ENCODE measurements at places on chromosomes 11 and 22.

- no peak for DNase-seq
Measured at GRCh38 chr22:27970596-27971220, 51.7 kb upstream of the PITPNB start.

GRCh38 chr11:1928891-1929541 is 9.5 kb downstream of the TNNT3 start:
- no peak for DNase-seq

DNA sequence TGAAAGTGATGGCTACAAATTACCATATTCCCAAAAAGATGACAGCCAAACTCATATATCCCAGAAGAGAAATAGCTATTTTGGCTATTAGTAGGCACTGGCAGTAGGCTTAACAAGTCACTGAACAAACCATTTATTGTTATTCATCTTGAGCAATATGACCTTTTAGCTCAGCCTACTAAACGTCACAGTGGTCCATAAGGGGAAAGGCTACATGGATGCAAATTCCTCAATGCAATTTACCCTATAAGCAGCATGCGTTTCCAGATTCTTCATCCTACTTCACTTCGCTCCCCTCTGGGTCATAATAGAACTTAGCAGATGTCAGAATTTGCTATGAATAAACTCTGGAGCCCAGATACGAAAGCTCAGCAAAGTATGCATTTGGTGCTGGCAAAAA is 114.0 kb downstream of the SIK3 start:
- no peak for DNase-seq

- DNase-seq: no peak
Measured at GRCh38 chr11:36109850-36110606, 166.2 kb downstream of the LDLRAD3 start.

- DNase-seq: no peak
Measured at GRCh38 chr11:67667490-67668191, 6.8 kb downstream of the ALDH3B2 start.

- DNase-seq: no peak
Measured at GRCh38 chr22:24576778-24577177, 16.1 kb downstream of the LRRC75B start.

DNA sequence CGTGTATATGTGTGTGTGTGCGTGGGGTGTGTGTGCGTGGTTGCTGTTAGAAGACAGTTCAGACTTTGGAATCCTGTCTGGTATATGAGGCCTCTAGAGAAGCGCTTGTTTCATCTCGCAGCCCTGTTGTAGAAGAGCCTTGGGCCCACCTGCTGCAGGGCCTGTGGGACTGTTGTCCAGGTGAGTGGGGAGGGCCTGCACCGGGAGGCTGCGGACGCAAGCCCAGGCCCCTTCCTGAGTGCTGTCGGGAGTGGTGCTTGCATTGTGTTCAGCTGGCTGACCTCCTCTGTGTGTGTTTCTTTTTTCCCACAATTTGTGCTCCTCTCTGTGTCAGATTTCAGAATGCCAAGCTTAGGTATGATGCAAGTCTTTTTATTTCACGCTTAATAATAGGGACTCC is 128.4 kb downstream of the TBC1D22A start:
- DNase-seq: no peak

GRCh38 chr11:14422052-14422813 is 63.2 kb upstream of the RRAS2 start:
- no peak for DNase-seq

- DNase-seq: no peak
Measured at GRCh38 chr11:103944251-103944940, 92.0 kb upstream of the DDI1 start.

GRCh38 chr11:48033918-48034341 is 53.6 kb downstream of the PTPRJ start:
- DNase-seq: no peak

GRCh38 chr11:111391328-111392124 is 12.5 kb upstream of the POU2AF1 start:
- DNase-seq: no peak

GRCh38 chr11:125083312-125084056 is 20.4 kb downstream of the SLC37A2 start:
- no peak for DNase-seq

- no peak for DNase-seq
Measured at GRCh38 chr11:67450796-67451657, 1.5 kb downstream of the GPR152 start.

GRCh38 chr11:6474413-6474792 is 662 bp upstream of the TRIM3 start:
- no peak for DNase-seq

DNA sequence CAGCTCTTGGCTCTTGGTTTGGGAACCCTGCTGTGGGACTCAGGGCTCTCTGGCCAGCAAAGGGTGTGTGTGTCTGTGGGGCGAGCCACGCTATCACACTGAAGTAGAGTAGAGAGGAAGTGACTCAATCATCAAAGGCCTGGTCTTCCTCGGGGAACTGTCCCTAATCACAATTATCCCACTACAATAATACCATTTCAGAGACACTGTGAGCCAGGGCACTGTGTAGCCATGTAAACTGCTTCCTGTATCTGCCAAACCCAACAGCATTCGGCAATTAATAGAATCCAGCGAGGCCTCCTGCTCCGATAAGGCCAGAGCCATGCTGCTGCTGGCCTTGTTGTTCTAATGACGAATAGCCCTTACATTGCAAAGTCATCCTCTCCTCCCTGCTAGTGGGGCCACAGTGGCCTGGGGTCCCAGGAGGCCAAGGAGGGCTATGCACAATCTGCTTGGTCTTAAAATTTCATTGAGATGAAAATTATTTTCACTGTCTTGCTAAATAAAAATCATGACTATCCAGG is 49.8 kb upstream of the LMO2 start:
- no peak for DNase-seq

DNA sequence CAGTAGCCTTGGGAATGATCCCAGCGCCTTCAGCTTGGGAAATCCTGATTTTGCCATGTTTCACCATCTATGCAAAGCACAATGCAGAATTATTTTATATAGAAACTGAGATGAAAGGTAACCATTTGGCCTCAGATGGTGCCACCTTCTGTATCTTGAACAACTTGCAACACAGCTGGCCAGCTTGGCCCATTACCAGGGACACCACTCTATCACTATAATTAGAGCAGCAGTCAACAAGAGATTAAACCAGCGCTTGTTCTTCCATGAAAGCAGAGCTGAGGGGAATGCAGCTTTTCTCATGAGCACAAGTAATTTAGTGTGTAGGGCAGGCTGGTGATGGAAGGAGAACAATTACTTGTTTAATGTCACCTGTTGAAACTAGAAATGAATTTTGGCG is 6.7 kb upstream of the ZDHHC13 start:
- DNase-seq: no peak

GRCh38 chr11:11780858-11781257 is 60.9 kb upstream of the USP47 start:
- no peak for DNase-seq

DNA sequence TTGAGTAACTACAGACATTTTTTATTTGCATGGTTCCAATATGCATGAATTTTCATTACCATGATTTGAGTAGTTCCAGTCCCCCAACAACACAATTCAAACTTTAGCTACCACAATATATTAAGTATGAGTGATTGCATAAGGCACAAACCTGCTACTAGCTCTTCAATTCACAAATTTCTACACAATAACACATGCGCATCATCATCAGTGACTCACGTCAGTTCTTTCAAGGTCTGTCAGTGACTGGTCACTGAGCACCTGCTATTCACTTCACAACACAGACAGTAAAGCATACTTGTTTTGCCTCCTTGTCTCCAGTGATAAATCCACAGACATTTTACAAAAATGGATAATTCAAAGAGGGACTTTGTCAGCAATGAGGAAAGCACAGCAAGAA is 435.1 kb upstream of the CCDC90B start:
- no peak for DNase-seq

- no peak for DNase-seq
Measured at GRCh38 chr22:42773167-42773566, 52.5 kb upstream of the A4GALT start.
